Renal pelvis (tissue), 12 donors: ENCODE measurements at places on chromosomes 7 and 10. TPM values are rescaled to one million over a fixed set of nuclear protein-coding genes. Genes with fewer than 3 reads are reported as not detected.

DNA sequence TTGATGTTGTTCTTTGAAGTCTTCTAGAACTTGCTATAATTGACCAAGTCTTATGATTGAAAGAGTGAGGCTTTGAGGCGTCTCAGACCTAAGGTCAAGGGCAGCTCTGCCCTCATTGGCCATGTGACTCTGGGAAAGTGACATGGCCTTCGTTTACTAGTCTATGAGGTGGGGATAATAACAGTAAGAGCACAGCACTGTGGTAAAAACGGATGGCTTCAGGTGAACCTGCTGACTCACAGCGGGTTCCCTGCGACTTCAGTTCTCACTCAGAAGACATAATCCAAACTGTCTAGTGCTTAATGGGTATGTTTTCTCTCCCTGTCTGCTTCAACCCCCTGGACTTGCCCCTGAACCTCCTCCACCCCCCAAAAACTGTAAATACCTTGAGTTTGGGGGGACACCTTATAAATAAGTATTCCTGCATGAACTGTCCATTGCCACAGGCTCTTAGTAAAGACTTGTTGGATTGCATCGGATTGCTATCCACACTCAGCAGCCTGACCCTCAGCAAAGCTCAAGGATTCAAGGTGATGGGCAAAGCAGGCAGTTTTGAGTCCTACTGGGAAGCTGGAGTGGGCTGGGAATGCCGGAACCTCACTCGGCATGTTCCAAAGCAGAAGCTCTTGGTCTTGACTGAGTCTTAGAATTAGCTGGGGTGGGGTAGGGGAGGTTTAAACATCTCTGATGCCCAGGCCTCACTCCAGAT lies 304.6 kb downstream of the KLF6 start:
- DNase-seq, result no peak

- no peak for DNase-seq
Measured at GRCh38 chr7:124089621-124090020, 56.8 kb upstream of the TMEM229A start.

DNA sequence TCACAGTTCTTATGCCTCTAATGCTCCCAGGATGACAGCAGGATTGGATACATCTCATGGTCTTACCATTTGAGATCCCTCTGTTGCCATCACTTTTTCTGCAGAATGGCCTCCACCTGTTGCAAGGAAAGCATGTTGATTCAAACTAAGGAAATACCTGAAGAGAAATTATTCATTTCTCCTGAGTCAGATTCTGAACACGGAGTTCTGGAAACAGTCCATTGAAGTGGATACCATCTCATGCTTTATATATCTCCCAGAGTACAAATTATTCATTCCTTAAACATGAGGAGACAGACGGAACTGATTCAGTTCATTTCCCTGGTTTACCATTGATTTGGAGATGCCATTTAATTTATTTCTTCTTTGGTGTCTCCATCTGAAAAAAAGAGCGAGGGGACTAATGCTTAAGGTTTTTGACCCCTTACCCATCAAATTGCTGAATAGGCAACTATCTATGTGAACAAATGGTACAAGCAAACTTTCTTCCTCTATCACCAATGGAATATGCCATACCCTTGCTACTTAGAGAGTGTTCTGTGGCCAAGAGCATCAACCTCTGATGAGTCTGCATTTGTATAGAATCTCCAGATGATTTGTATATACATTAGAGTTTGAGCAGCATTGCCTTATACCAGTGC lies 305.0 kb upstream of the LRGUK start:
- no peak for DNase-seq

- DNase-seq, result no peak
Measured at GRCh38 chr7:11911900-11912299, 79.9 kb upstream of the THSD7A start.

- no peak for DNase-seq
Measured at GRCh38 chr7:107967420-107967819, 35.5 kb downstream of the LAMB1 start.

GRCh38 chr10:102384053-102384452 lies 11.5 kb upstream of the NFKB2 start:
- no peak for DNase-seq

DNA sequence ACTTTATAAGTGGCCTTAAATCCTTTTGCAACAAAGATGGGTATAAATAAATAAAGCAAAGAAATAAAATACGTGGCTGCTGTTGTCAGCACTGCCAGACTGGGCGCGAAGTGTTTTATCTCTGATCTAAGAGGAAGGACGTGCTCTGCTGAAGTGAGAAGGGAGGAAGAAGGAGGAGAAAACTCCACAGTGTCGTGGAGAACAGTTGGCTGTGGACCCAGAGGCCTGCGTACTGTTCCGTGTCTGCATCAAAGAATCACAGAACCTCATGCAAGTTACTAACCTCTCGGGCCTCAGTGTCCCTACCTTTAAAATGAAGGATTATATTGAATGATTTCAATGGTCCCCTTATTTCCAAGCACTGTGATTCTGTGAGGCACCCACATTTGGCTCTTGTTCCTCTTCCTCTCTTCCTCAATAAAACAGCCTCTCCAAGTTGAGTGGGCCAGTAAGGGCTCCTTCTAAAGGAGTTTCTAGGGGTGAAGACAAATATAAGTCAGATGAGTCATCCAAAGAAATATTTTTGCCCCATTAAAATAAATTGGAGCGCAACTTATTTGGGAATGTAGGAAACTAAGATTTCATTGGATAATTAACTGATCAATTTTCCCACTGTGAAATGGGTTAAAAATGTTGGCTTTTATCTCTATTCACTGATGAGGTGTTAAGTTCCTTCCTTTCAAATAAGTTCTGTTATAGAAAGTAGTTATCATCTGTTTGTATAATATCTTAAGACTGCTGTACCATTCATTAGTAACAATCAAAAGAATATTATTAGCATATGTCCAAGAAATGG lies 126.9 kb upstream of the EFCAB10 start:
- DNase-seq, result no peak

GRCh38 chr10:62052276-62052675 lies 150.8 kb downstream of the ARID5B start:
- DNase-seq, result no peak

GRCh38 chr10:72272689-72273409 lies 875 bp upstream of the DDIT4 start:
- DNase-seq, result peak; percentile 91

DNA sequence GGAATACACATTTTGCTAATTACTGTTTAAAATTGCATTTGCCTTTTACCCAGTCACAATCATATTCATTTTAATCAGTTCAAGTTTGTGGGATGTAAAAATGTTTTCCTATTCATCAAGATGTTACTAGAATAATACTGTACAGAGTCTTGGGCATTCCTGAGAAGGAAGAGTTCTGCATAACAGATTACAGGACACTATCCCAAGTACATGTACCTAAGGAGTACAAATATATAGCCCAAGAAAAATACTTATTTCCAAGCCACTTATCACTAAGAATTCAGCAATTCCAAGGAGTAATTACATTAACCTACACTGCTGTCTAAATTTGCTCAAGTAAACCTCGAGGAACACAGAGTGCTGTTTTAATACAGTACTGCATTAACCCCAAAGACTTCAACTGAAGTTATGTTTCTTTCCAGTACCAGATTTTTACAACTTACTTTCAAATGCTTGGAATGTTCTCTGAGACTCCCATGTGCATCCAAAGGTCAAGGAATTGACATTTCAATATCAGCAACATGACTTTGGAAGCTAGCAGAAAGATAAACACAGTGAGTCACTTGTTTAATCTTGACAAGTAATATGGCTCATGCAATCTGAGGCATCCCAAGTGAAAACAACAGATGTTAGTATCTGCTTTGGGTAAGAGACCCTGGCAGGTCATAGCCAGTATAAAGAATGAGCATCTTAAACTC lies 125.4 kb upstream of the BET1 start:
- DNase-seq, result no peak

DNA sequence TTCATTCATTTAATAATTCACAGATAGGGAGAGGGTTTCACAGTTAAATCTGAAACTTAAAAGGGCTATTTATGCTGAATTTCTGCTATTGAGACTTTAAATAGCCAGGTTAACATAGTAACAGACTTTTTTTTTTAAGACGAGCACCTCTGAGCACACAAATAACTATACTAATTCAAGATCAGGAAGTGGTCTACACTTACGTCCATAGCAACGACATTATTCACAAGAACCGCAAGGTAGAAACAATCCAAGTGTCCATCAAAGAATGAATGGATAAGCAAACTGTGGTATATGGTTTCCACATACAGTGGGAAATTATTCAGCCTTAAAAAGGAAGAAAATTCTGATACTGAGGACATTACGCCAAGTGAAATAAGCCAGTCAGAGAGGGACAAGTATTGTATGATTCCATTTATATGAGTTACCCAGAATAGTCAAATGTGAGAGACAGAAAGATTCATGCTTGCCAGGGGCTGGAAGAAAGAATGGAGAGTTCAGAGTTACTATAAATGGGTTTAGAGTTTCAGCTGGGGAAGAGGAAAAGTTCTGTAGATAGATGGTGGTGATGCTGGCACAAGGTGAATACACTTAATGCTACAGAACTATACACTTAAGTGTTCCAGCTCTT lies 140.3 kb upstream of the LAMB4 start:
- no peak for DNase-seq

DNA sequence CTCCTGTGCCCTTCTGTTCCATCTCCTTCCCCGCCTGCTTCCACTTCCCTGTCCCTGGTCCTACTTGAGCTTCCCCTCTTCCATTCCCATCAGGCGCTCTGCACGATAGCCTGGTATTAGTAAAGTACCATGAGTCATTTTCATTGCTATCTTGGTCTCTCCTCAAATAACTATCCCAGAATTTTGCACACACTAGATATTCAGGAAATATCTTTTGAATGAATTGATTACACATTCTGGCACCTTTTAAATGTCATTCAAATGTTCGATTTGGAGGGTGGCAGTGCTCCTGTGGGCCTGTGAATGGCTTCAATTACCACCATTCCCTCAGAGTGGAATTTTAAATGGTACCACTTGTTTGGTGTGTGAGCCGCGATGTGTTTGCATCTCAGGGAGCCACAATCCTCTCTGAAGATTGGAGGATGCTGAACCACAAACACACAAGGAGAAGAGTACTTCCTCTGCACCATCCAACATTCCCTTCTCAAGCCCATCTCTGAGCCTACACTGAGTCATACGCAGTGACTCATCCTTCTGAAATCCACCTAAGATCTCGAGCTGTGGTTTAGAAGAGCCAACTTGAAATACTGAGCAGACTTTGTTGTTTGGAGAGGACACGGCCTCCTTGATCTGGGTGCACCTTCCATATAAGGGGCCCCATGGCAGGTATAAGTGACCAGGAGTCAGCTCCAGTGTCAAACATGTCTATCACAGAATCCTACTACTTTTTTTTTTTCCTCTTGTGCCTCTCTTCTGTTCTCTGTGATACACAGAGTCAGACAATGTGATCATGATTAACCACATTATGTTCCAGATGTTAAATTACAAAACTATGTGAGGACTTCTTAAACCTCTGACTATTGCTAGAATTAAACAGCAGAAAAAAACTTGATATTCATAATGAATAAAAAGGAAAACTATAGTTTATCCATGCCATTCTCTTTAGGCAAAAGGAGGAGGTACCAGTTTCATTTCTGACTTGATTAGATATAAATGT lies 81.9 kb downstream of the BMPER start:
- DNase-seq, result no peak

DNA sequence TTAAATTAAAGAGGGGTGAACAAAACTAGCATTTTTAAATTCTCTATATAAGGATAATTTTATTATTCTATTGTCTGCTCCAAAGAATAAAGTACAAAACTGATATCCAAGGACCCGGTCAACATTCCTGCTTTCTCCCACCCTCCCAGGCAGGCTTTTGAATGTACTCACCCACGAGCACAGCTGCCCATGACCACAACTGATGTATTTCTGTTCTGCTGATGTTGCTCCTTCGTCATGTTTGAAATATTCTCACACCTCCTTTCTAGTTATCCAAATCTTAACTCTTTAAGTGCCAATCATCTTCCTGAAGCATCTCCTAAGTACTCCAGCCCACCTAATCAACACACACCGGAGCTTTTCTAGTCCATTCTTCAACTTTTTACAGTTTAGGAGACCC lies 46.7 kb downstream of the CALD1 start:
- DNase-seq, result no peak

DNA sequence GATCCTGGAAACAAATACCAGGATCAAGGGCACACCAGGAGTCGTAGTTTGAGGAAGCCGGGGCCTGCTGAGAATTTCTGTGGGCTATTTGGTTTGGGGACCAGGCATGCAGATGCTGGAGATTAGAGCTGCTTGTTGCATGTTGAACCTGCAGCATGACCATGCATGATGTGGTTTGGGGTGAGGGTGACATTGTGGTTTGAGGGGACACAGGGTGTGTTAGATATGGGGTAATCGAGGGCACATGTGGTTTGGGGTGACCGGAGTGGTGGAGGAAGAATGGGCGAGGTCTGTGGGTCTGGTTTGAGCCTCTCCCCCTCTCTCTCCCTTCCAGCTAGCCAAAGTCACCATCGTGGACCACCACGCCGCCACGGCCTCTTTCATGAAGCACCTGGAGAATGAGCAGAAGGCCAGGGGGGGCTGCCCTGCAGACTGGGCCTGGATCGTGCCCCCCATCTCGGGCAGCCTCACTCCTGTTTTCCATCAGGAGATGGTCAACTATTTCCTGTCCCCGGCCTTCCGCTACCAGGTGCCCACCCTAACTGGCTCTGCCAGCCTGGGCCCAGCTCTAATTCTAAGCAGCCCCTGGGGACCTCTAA lies 10.2 kb downstream of the NOS3 start:
- no peak for DNase-seq

GRCh38 chr10:35992107-35992506 lies 350.0 kb upstream of the FZD8 start:
- no peak for DNase-seq

DNA sequence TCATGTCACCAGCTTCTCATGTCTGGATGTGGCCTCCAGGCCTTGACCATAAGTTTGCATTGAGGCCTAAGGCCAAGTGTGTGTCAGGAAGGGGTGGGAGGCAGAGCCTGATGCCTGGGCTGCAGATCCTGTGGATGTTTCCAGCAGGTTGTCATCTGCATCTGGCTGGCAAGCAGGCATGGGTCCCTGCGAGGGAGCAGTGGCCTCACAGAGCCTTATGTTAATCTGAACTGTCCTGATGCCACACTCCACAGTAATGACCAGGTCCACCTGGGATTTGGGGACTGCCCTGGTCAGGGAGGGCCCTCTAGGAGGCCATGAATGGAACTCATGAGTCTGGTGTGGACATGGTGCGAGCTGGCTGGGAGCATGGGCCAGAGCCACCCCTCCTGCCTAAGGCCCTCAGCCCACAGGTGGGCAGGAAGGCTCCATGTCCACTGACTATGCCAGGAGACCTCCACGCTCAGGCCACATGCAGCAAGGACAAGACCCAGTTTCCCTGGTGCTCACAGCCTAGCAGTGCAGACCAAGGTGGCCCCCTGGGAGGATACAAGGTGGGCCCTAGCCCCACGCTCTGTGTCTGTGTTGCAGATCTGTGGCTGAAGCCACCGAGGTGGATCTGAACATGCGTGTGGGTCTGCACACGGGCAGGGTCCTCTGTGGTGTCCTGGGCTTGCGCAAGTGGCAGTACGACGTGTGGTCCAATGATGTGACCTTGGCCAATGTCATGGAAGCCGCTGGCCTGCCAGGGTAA lies 83.1 kb downstream of the ADCY1 start:
- DNase-seq, result no peak

- DNase-seq, result no peak
Measured at GRCh38 chr7:24834128-24834798, 77.0 kb upstream of the GSDME start.

ASB15 gene
- polyA plus RNA-seq, result 2.1 TPM

PRF1 gene
- polyA plus RNA-seq, result 0.41 TPM
